ENCODE measurements at places on chromosomes 7 and 10.

- DNase-seq = no peak
Measured at GRCh38 chr7:138431517-138431916, 28.5 kb upstream of the TRIM24 start.

DNA sequence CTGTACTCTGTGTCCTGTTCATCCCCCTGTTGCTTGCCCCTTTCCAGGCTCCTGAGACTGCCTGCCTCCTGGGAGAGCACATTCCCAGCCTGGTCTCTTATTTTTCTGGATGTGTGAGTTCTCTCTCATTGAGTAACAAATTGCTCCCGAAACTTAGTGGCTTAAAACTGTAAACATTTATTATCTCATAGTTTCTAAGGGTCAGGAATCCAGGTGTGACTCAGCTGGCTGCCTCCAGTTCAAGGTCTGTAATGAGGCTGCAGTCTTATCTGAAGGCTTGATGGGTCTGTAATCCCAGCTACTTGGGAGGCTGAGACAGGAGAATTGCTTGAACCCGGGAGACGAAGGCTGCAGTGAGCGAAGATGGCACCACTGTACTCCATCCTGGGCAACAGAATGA lies 53.6 kb upstream of the PRR15 start:
- DNase-seq = no peak

- DNase-seq = no peak
Measured at GRCh38 chr10:73416571-73416970, 2.7 kb upstream of the ANXA7 start.

- DNase-seq = no peak
Measured at GRCh38 chr10:98264378-98265065, 3.5 kb downstream of the LOXL4 start.

DNA sequence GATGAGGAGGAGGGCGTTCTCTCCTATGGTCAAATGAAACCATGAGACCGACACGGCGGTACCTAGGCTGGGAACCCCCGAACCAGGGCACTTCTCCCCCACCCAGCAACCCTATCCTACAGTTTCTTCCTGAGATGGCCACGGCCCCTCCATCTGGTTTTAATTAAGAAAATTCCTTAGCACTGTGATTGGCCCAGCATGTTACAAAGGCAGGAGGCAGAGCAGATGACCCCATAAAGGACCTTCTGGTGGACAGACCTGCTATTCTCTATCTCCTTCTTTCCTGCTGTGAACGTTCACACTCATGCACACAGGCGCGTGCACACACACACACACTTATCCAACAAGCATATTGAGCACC lies 129.4 kb downstream of the RGS10 start:
- no peak for DNase-seq

DNA sequence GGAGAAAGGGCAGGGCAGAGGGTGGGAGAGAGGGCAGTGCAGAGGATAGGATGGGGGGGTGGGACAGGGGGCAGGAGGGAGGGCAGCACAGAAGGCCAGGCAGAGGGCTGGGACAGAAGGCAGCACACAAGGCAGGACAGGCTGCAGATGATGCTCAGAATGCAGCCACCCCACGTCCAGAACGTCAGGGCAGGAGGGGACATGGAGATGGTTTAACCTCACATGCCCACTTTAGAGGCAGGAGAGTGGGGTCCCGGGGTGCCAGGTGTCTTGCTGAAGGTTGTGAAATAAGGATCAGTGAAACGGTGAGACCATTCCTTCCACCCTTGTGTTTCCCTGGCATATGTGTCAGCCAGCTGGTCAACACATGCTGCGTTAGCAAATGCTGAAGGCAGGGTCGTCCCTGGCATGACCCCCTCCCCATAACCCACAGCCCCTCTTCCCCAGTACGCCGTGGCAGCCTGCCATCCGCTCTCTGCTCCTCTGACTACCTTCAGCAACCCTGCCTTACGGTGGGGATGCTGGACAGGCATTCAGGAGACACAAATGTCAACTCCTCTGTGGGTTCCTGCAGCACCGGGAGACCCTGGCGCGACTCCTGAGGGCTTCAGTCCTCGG lies 592.1 kb downstream of the DNAJB6 start:
- DNase-seq = no peak

DNA sequence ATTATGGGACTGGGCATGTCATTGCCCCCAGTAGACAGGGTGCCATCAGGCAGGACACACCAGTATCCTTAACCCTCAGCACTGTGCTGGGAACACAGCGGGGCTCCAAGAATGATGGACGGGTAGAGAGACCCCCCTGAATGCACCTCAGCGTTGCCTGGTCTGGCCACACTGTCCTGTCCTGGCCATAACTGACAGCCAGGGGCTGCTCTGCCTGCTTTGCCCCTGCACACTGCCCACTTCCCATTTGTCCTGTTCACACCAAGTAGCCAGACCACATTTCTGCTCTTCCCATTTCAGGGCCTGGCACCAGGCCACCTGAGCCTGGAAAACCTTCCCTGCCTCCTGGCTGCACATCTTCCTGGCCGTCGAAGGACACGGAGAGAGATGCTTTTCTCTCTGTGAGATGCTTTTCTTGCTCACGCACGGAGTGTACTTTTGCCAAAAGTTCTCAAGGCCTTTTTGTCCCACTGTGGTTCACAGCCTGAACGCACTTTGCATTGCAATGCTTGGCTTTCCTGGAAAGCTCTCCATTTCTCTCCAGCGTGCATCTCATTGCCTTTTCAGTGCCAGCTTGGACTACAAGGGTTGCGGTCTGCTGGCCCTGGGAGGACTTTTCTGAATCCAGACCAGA lies 131.0 kb upstream of the EEPD1 start:
- no peak for DNase-seq

DNA sequence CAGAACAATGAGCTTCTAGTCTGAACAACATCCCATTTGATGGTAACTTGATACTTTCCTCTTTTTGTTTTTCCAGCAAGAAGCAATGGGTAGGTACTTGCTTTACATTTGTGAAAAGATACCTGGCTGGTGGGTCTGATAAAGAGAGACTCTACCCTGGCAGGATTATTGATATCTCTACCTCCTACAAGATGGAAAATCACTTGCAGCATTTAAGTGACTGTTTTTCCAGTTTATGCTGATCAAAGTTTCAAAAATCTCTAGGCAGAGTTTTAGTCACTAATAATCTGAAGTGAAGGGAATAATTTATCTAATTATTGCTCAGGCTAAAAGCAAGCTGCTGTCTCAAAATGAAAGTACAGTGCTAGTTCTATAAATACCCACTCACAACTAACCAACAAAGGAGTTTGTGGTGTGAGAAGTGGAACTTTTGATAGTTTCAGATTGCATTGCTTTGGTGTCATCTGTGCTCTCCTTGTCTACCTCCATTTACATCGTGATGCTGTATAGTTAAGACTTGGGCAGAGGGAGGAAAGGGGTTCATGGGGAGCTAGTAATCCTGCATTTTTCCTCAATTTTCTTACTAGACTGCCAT lies 86.0 kb upstream of the ANKRD1 start:
- no peak for DNase-seq

- DNase-seq = no peak
Measured at GRCh38 chr10:34880817-34881216, 65.7 kb upstream of the PARD3 start.

DNA sequence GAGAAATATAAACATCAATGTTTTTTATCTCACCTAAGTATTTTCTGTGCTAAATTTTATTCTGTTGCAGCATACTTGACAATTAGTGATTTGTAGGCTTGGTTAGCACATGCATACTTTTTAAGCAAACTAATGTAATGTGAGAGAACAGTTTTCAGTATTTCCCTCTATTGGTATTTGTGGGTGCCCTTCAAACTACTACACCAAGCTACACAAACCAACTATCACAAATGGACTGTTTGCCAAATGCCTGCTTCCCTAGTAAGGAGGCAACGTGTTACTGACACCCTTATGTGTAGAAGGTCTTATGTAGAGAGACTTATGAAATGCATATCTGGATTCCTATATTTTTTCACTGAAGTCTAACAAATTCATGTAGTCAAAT lies 98.4 kb upstream of the FZD1 start:
- no peak for DNase-seq

DNA sequence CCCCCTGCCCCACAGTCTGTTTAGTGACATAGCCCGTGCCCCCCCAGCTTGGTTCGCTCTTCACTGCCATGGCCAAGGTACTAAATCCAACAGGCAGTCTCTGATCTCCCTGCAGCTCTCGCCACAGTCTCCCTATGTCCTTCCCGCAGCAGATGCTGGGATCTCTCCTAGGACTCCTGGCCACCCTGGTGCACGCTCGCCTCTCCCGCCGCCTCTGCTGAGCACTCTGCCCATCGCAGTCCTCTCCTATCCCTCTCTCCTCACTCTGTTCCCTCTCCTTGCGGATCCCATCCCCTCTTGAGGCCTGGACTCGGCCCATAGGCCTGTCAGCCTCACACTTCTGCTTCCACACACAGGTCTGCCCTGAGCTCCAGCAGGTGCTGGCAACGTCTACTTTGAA lies 204.8 kb upstream of the TCERG1L start:
- no peak for DNase-seq

DNA sequence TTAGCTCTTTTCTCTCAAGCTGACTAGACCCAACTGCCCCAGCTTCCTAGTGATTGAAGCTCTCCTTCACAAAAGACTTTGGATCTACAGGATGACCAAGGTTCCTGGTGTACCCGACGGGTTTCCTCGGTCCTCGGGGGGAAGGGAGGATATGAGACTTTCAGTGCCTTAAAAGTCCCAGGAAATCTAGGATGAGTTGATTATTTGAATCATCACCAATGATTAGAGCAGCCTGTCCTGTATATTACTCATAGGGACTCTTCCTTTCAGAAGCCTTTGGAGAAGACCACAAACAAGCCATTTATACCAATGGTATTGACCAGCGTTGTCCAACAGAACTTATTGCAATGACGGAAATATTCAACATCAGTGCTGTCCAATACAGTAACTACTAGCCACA lies 6.1 kb upstream of the ACTA2 start:
- DNase-seq = no peak

DNA sequence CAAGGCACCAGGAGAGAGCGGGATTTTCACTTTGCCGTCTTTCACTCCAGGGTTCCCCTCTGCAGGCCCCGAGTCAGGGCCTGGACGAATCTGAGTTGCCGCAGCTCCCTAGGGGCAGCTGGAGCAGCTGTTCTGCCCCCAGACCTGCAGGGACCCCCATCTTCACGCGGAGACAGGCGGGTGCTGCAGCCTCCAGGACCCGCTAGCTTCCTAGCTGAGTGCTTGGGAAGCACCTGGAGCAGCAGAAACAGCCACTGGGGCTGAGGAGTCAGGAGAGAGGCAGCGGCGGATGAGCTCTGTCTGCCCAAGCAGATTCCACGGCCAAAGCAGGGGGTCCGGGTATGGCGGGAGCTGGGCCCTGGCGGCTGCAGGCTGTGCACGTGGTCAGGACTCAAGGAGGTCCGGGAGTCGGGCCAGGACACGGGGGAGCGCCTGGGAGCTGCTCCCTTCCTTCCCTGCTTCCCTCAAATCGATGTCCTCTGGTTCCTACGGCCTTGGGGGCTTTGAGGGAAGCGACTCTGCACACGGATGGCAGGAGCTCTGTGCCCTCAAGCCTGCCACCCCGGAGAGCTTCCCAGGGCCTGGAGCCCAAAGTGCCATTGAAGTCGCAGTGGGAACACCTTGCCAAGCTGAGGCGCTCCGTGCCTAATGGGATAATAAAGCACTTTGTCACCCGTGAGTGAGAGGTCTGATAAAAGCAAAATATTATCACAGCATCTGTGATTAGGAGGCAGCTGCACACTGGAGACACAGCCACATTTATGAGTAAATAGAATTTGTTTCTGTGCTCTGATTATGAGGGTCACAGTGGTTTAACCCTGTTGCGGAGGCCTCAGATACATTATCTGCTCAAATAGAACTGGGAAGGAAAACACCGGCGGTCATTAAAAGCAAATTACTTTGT lies 17.2 kb downstream of the MNX1 start:
- DNase-seq = no peak

- DNase-seq = no peak
Measured at GRCh38 chr7:101595766-101596537, 33.1 kb downstream of the MYL10 start.

GRCh38 chr10:112919721-112920120 lies 30.3 kb upstream of the TCF7L2 start:
- no peak for DNase-seq

- no peak for DNase-seq
Measured at GRCh38 chr7:101644879-101645278, 15.8 kb upstream of the MYL10 start.

- no peak for DNase-seq
Measured at GRCh38 chr10:49471532-49471931, 67.4 kb downstream of the ERCC6 start.

DNA sequence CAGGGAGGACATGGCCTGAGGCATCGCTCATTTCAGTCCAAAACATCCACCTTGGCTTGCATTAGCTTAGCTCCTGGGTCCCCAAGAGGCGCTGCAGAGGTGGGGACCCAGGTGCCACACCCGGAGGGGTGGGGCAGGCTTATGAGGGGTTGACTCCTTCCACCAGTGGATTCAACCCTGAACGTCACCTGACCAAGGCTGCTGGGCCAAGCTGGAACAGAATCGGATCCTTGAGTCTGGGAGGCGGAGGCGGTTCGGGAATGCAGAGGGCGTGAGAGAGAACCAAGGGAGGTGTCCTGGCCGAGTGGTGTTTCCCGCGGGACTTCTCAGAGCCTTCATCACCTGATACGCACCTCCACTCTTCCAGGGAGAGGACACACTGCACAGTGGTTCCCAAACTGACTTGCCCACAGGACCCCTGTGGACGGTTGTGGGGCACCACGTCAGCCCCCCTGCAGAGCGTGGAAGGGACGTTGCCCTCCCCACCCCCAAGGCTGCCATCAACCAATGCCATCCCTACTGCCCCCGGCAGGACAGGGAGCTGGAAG lies 4.5 kb upstream of the MICALL2 start:
- DNase-seq = no peak

DNA sequence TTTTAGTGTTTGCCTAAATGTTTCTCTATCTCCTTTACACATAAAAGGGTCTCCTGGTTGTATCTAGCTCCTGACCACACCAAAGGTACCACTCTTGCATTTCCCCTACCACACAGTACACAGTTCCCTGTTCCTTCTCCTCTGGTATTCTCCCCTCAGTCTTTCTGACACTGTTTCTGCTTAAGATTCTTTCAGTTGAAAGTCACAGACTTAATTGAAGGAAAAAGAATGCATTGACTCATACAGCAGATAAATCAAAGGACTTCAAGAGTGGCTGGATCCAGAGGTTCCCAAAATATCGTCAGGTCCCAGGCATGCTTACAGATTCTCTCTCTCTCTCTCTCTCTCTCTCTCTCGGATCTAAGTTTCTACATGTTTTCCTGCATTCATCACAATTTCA lies 185.6 kb upstream of the LRGUK start:
- no peak for DNase-seq

DNA sequence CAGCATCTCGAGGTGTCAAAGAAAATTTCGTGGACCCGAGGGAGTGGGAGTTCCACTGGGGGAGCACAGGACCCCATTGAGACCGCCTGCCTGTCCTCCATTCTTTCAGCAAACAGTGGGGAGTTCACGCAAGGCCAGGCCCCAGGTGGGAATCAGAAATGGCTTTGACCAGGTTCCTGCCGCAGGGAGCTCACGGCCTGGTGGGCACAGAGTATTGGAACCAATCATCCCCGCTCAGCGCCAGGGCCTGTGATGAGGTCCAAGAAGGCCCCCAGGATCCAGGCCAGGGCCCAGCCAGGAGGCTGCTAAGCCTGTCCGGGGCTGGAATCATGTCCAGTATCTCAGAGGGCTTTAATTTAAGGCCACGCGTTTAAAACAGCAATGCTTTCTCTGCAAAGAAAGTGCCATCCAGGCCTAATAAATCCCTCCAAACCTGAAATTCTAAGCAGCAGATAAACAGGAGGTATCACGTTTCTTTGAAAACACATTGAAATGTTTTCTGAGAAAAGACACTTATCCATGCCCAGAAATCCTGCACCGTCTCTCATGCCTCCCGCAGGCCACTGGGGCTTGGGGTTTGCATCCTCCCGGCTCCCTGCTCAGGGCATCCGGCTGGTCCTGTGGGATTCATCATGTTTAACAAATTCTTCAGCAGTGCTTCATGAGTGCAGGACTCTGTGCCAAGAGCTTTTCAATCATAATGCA lies 125.7 kb downstream of the OAT start:
- no peak for DNase-seq

Measured in NCI-H69 (cell line).